ENCODE measurements at places on chromosomes 3 and 15.

DNA sequence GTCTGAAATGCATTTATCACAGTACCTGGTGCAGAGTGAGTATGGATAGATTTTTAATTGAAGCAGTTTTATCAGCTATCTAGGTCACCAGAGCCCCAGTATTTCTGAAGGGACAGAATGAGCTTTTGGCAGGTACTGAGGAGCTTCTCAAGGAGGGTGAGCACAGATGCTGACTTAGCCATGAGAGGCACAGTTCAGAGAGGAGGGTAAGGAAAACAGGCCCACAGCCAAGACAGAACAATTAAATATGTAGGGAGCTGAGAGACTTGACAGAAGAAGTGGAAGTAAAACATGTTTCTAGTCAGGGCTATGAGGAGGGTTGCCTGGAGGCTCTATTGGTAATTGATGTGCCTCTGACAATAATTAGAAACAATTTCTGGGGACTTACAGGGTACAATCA is 20.1 kb downstream of the ZNF80 start:
- no peak for DNase-seq

- DNase-seq: no peak
These were observed 33.2 kb downstream of the CAPN3 start for GRCh38 chr15:42392309-42393024.

DNA sequence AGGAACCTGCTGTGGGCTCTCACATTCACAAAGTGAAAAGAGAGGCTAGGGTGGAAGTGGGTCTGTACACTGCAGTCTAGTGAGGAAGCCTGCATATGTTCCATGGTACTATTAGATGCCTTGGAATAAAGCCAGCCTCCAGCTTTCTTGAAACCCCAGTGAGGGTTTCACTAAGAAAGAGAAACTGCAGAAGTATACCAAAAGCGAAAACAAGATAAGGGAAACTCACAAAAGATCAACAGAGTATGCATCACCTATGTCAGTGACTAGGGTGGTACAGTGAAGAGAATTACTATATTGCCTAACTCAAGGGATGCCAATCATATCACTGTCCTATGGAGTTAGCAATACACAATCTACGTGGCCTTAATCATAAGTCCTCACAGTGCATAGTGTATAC is 212.5 kb upstream of the GADL1 start:
- DNase-seq: no peak

GRCh38 chr3:175977968-175978752 is 1119.0 kb downstream of the NAALADL2 start:
- DNase-seq: no peak

DNA sequence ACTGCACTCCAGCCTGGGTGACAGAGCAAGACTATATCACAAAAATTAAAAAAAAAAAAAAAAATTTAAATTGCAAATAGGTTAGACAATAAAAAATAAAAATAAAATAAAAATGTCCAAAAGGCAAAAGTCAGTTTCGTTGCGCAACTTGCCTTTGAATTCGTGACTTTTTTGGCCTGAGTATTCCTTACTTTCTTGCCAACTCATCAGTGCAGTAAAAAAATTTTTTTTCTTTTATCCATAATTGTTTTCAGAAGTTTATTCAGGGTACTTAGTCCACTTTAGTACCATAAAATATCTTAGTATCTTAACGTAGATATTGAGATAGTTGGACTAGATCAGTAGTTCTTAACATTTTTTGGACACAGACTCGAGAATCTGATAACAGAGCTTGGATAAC is 22.4 kb upstream of the CILP start:
- DNase-seq: no peak

GRCh38 chr3:14517601-14518431 is 22.3 kb downstream of the GRIP2 start:
- DNase-seq: no peak

- DNase-seq: no peak
These were observed 105.4 kb upstream of the TNIK start for GRCh38 chr3:171565481-171566058.

- DNase-seq: no peak
These were observed 677.8 kb downstream of the FHIT start for GRCh38 chr3:60573494-60573893.

DNA sequence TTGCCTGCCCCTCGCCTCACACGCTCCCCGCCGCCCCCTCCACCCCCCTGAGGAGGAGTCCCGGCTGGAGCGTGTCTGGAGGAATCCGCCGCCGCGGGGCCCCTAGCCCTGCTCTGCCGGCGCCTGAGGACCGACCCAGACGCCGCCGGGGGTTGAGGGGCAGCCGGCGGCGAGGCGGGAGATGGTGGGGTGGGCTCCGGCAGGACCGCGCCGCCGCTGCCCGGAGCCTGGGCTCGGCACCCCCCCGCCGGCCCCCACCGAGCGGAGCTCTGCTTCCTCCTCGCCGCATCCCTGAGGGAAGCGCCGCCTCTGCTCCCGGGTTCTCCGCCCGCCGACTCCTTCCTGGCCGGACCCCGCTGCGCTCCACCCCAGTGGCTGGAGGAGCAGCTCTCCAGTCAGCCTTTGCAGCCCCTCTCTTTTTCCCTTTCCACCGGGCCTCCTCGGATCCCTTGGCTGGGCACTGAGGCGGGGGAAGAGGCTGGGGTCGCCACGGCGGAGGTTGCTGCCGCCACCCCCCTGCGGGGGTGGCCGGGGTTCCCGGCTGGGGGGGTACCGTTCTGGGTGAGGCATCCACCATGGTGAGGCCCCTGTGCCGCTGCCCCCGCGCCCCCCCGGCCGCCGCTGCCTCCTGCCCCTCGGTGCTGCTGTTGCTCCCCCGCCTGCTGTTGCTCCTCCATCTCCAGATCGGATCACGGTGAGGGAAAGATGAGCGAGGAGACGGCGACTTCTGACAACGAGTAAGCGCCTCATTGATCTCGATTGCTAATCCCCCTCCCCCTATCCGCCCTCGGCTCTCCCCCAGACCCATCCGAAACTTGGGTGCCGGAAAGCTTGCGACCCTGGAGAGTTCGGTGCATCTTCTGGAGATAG is at the start of gene SPRED1:
Gene SPRED1, plus strand, starts transcription at position 356 of the 870 bp plus-strand sequence. Its CDS starts 350 bp downstream, at position 706.
- no peak for DNase-seq

DNA sequence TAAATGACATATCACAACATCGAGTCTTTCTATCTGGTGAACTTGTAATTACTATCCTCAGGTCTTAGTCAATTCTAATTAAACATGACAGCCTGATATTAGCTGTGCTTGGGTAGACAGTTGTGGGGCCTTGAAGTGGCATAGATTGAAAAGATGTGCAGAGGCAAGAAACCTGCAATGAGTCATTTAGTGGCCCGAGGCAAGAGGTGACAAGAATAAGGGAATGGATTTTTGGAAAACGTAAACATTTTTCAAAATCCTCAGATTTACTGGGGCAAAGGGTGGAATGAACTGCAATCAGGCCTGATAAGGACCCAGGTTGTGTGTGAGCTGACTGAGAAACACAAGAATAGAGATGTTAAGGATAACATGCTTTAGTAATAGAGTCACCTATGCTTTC is 29.5 kb upstream of the ULK4 start:
- no peak for DNase-seq

- no peak for DNase-seq
These were observed 23.8 kb downstream of the CYFIP1 start for GRCh38 chr15:22956257-22956977.

DNA sequence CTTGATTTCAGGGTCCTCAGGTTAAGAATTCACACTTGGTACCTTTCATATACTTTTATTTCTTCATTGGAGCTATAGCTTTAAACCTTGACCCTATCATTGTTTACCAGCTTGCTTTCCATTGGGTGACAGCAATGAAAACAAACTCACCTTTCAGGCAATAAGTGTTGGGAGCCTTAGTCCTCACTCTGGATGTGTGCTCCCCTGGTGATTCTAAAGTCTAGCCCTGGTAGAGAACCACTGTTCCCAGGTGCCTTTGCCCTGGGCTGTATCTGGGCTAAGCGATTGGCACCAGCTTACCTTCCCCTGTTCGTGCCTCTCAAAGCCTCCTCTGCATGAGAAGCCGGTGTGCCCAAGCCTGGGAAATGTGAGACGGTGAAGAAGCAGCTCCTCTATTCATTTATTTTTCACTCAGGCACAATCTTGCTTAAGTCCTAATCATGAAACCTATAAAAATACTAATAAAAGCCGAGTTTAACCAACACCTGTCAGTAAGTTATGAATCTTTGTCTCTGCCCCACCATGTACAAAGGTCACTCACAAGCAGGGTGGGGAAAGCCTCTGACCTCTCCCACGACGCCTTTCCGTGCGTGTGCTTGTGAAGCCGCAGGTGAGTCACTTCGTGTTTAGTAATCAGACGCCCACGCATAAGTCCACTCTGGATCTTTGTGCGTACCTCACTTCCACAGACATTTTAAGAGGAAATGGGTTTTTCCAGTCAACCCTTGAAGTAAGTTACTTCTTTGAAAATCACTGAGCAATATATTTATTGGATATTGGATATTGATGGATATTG is 12.8 kb upstream of the ARRDC4 start:
- no peak for DNase-seq

DNA sequence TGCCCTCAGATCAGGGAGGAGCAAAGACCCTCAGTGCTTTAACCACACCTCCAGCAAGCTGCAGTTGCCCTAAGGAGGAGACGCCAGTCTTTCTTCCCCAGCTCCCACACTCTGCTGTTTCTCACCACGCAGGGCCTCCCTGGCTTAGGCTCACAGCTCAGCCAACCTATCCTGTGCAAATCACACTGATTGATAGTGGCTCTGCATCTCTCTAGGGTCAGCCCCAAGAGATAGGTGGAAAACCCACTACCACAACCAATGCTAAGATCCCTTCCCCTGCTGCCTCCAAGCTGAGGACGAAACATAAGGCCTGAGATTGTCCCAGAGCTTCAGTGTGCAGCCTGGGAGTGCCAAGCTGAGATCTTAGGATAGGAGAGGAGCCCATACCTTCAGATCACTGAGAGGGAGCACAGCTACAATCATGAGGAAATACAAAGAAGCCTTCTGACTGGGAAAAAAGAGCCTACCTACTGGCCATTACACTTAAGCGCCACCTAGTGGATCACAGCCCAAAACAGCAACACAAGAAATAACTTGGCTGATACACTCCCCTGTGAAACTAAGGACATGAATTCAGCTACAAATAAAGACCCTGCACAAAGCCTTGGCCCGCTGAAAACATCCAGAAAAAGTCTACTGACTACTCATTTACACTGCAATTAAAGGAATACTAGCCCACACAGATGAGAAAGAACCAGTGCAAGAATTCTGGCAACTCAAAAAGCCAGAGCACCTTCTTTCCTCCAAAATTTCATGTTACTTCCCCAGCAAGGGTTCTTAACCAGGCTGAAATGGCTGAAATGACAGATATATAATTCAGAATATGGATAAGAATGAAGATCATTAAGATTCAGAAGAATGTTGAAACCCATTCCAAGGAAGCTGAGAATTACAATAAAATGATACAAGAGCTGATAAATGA is 271.5 kb upstream of the DCBLD2 start:
- no peak for DNase-seq

- no peak for DNase-seq
These were observed 47.3 kb downstream of the ATP8B4 start for GRCh38 chr15:50071551-50072258.

GRCh38 chr15:35061825-35062737 is 23.0 kb downstream of the NANOGP8 start:
- no peak for DNase-seq

- DNase-seq: no peak
These were observed 25.6 kb downstream of the SEC22C start for GRCh38 chr3:42556089-42556632.

GRCh38 chr3:118641608-118642007 is 393.0 kb downstream of the IGSF11 start:
- DNase-seq: no peak

- no peak for DNase-seq
These were observed 248.6 kb downstream of the CBLB start for GRCh38 chr3:105620236-105620635.

GRCh38 chr3:141129049-141129448 is 77.9 kb downstream of the SPSB4 start:
- DNase-seq: no peak

DNA sequence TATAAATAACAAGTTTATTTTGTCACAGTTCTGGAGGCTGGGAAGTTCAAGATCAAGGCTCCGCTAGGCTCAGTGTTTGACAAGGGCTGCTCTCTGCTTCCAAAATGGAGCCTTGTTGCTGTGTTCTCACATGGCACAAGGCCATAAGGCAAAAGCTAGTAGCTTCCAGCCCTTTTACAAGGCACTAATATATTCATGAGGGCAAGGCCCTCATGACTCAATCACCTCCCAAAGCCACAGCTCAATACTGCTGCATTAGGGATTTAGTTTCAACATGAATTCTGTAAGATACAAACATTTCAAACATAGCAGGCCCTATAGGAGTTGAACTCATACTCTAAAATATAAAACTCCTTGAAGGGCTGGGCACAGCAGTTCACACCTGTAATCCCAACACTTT is 30.2 kb downstream of the ZBTB11 start:
- DNase-seq: no peak

DNA sequence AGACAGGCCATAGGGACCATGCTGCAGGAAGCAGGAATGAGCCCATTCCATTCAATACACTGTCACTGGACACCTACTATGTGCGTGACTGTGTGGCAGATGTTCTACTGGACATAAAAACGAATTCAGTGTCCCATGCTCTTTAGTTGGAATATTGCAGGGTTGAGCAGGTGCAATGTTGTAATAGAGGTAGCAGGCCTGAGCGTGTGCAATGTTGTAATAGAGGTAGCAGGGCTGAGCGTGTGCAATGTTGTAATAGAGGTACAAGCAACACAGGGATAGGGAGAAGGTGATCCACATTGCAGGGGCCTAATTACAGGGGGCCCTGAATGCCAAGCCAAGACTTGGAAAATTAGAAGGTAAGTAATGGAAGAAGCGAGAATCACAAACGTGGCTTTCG is 261.4 kb upstream of the HES1 start:
- no peak for DNase-seq

GRCh38 chr15:63818191-63818590 is 15.6 kb downstream of the HERC1 start:
- no peak for DNase-seq

All from NCI-H2081 treated with DMSO at 0.1 percent for 48 hours (cell line).